ENCODE measurements at places on chromosomes 16 and 17. TPM values are rescaled to one million over a fixed set of nuclear protein-coding genes. Genes with fewer than 3 reads are reported as not detected.

- no peak for DNase-seq
- H3K27me3 ChIP-seq, result no peaks in the 10 kb centered on the region
- no peak overlapping the region for H3K27ac ChIP-seq
- peaks cover under 1% of the 10 kb centered on the region for H3K4me1 ChIP-seq
- no peak overlapping the region for H3K4me3 ChIP-seq
- no peaks in the 10 kb centered on the region for H3K36me3 ChIP-seq
Observed at GRCh38 chr17:78307887-78308638, 51.8 kb downstream of the SOCS3 start.

GRCh38 chr16:20870122-20870820 is 29.9 kb downstream of the DCUN1D3 start:
- no peak for DNase-seq
- H3K4me3 ChIP-seq, result no peak overlapping the region
- H3K27ac ChIP-seq, result peak overlapping the region; percentile 51
- H3K27me3 ChIP-seq, result no peaks in the 10 kb centered on the region
- H3K36me3 ChIP-seq, result no peaks in the 10 kb centered on the region

- no peaks in the 10 kb centered on the region for H3K36me3 ChIP-seq
- H3K27ac ChIP-seq, result no peak overlapping the region
- H3K27me3 ChIP-seq, result no peaks in the 10 kb centered on the region
- no peaks in the 10 kb centered on the region for H3K4me1 ChIP-seq
Observed at GRCh38 chr16:64304396-64304795, 817.5 kb downstream of the CDH11 start.

GRCh38 chr17:3647769-3648555 is 11.4 kb downstream of the CTNS start:
- H3K27ac ChIP-seq, result no peak overlapping the region
- H3K36me3 ChIP-seq, result peaks cover 45% of the 10 kb centered on the region
- no peaks in the 10 kb centered on the region for H3K4me1 ChIP-seq
- no peak for DNase-seq
- no peaks in the 10 kb centered on the region for H3K27me3 ChIP-seq

DNA sequence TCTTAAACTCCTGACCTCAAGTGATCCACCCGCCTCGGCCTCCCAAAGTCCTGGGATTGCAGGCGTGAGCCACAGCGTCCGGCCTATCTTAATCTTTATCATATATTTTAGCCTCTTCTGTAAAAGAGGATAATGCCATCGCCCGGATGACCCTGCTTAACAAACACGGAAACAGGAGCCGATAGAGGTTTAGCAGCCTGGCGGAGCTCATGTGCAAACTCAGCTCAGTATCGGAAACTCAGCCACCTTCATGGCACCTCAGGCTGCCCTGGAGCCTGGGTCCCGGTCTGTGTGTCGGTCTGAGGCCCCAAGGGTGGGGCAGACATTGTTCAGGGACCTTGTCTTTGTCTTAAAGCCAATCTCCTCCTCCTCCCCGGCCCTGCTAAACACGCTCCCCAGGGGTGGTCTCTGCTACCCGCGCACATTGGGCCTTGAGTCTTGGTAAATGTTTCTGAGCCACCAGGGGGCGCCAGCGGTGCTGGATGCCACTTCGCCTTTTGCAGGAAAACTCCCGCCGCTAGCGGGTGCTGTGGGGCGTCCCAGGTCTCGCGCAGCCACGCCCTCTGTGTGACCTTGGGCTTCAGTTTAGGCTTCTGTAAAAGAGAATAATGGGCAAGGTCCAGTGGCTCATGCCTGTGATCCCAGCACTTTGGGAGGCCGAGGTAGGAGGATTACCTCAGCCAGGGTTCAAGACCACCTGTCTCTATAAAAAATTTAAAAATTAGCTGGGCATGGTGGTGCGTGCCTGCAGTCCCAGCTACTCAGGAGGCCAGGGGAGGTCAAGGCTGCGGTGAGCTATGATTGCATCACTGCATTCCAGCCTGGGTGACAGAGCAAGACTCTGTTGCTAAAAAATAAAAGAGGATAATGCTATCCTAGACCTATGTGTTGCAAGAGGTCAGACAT is 2.7 kb downstream of the CETP start:
- DNase-seq, result peak; percentile 94
- H3K4me1 ChIP-seq, result peaks cover 36% of the 10 kb centered on the region
- H3K36me3 ChIP-seq, result no peaks in the 10 kb centered on the region
- no peak overlapping the region for H3K4me3 ChIP-seq
- no peaks in the 10 kb centered on the region for H3K27me3 ChIP-seq
- H3K27ac ChIP-seq, result no peak overlapping the region

GRCh38 chr16:59116744-59117143 is 382.6 kb upstream of the GOT2 start:
- no peaks in the 10 kb centered on the region for H3K27me3 ChIP-seq
- no peak overlapping the region for H3K4me3 ChIP-seq
- H3K27ac ChIP-seq, result no peak overlapping the region
- no peak for DNase-seq
- H3K36me3 ChIP-seq, result no peaks in the 10 kb centered on the region

GRCh38 chr17:79315358-79316105 is 240.9 kb downstream of the ENGASE start:
- H3K27me3 ChIP-seq, result peaks cover 39% of the 10 kb centered on the region
- H3K27ac ChIP-seq, result no peak overlapping the region
- H3K36me3 ChIP-seq, result no peaks in the 10 kb centered on the region

DNA sequence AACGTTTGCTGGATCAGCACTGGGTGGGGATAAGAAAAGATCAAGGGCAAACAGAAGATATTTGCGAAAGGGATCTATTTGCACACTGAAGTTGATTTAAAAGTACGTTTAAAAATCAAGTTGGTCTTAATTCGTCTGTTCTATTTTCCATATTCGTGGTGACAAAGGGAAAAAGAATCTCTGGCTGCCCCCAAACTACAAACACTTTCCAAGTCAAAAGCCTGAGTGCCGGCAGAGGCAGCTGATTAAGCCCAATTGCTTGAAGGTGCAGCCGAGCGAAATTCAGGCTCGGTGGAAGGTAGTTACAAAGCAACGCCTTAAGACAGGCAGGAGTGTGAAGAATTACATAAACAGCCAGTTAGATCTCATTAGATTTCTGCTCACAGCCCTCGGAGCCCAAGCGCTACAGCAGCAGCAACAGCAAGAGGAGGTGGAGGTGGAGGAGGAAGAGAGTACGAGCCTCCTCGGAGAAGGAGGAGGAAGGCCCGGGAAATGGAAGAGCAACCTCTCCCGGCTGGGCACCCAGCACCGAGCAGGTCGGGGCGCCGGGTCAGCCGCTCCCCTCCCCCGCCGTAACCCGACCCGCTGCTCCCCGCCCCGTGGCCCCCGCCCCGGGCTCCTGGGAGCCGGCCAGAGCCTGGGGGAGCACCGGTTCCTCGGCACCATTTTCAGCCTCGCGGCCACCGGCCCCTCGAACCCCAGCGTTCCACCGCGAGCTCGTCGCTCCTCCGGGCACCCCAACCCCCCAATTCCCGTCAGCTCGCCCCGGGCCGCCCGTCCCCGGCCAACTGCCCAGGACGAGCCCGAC is 890 bp downstream of the TOB1 start:
- peaks cover 35% of the 10 kb centered on the region for H3K36me3 ChIP-seq
- peak overlapping the region; percentile 100 for H3K27ac ChIP-seq
- H3K27me3 ChIP-seq, result no peaks in the 10 kb centered on the region
- peaks cover 41% of the 10 kb centered on the region for H3K4me1 ChIP-seq

DNA sequence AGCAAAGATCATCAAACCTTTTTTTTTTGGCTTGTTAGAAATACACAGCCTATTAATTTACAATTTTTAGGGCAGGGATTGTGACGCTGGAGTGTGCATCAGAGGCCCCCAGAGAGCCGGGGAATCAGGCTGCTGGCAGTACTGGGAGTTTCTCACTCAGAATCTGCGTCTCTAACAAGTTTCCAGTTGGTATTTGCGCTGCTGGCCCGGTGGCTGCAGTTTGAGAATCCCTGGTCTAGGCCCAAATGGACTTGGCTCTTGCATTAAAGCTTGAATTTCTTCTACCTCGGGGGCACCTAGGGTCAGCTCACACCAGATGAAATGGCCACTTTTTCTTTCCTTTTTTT is 150.9 kb upstream of the CIBAR2 start:
- H3K27ac ChIP-seq, result no peak overlapping the region
- H3K4me3 ChIP-seq, result no peak overlapping the region
- no peaks in the 10 kb centered on the region for H3K27me3 ChIP-seq
- DNase-seq, result no peak
- H3K4me1 ChIP-seq, result no peaks in the 10 kb centered on the region

DNA sequence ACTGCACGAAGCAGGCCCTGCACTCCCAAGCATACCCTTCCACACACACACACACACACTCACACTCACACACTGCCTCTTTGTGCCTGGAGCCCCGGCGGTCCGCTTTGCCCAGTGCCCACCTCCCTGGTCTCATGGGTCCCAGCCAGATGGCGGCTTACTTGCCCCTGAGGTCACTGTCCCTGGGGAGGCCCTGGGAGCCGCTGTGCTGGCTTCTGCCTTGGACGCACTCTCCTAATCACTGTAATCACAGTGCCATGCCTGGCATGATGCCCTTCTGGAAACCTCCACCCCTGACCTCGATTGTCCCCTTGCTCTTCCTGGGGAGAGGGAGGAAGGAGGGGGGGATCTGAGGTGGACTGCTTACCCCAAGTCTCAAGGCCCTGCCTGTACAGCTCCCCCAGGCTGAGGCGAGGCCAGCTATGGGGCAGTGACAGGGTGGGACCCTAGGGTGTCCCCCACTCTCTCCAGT is 36.0 kb downstream of the ARHGAP23 start:
- peaks cover 25% of the 10 kb centered on the region for H3K36me3 ChIP-seq
- peak overlapping the region; percentile 87 for H3K27ac ChIP-seq
- no peaks in the 10 kb centered on the region for H3K27me3 ChIP-seq
- no peak for DNase-seq
- peaks cover 25% of the 10 kb centered on the region for H3K4me1 ChIP-seq

- H3K27ac ChIP-seq, result no peak overlapping the region
- no peak for DNase-seq
- H3K4me3 ChIP-seq, result no peak overlapping the region
- H3K27me3 ChIP-seq, result no peaks in the 10 kb centered on the region
- H3K4me1 ChIP-seq, result peaks cover 19% of the 10 kb centered on the region
Observed at GRCh38 chr17:79952901-79953300, 82.8 kb downstream of the TBC1D16 start.

DNA sequence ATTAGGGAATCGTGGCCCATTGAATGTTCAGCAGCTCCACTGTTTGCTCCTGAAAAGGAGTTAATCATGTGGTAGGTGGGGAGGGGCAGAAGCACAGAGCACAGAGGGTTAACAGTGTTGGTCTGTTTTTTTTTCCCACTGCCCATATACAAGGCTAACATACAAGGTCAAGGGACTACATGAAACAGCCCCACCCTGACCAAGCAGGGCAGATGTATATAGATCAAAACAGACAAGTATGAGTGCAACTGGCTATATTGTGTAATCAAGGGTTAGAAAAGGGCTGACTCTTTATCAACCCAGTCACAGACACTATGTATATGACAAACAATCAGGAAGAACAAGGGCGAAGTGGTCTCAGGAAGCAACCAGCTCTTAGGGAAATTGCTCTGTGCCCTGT is 186.6 kb upstream of the CDH11 start:
- no peak overlapping the region for H3K4me3 ChIP-seq
- no peaks in the 10 kb centered on the region for H3K27me3 ChIP-seq
- DNase-seq, result no peak
- no peaks in the 10 kb centered on the region for H3K36me3 ChIP-seq
- H3K4me1 ChIP-seq, result no peaks in the 10 kb centered on the region
- no peak overlapping the region for H3K27ac ChIP-seq

- DNase-seq, result no peak
- no peak overlapping the region for H3K4me3 ChIP-seq
- H3K4me1 ChIP-seq, result no peaks in the 10 kb centered on the region
- H3K27ac ChIP-seq, result no peak overlapping the region
- H3K36me3 ChIP-seq, result no peaks in the 10 kb centered on the region
Observed at GRCh38 chr16:72620348-72620747, 427.6 kb downstream of the ZFHX3 start.

- H3K27me3 ChIP-seq, result peaks cover 21% of the 10 kb centered on the region
- no peak for DNase-seq
- H3K4me3 ChIP-seq, result no peak overlapping the region
- H3K27ac ChIP-seq, result no peak overlapping the region
Observed at GRCh38 chr16:71357681-71358080, 842 bp upstream of the CALB2 start.

DNA sequence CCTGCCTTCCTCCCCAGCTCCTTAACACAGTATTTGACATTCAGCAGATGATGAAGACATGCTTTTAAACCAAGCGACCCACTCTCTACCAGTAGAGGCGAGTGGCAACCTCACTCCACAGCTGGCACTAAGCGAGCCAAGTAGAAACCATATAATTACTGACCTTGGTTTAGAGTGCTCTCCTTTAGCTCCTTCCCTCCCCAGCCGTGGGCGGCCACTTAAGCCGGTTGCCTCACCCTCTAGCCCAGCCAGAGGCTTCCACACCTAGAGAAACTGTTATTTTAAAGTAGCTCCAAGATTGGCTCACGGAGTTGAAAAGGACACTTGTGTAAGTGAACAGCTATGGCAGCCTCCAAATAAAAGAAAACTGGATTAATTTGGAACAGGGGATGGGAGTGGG is 109.1 kb upstream of the CRHR1 start:
- H3K36me3 ChIP-seq, result no peaks in the 10 kb centered on the region
- peak; percentile 85 for DNase-seq
- H3K27ac ChIP-seq, result no peak overlapping the region
- H3K4me1 ChIP-seq, result no peaks in the 10 kb centered on the region
- peaks cover 8% of the 10 kb centered on the region for H3K27me3 ChIP-seq

- H3K27ac ChIP-seq, result no peak overlapping the region
- peaks cover 6% of the 10 kb centered on the region for H3K4me1 ChIP-seq
- no peak for DNase-seq
- H3K36me3 ChIP-seq, result no peaks in the 10 kb centered on the region
- peaks cover 9% of the 10 kb centered on the region for H3K27me3 ChIP-seq
Observed at GRCh38 chr16:88389621-88390160, 6.9 kb downstream of the ZNF469 start.

GRCh38 chr16:31200821-31201568 is 1.6 kb downstream of the PYCARD start:
- peaks cover 18% of the 10 kb centered on the region for H3K36me3 ChIP-seq
- DNase-seq, result no peak
- peaks cover 11% of the 10 kb centered on the region for H3K4me1 ChIP-seq
- no peak overlapping the region for H3K27ac ChIP-seq

GRCh38 chr17:74566132-74566753 is 1.1 kb downstream of the CD300H start:
- H3K4me3 ChIP-seq, result no peak overlapping the region
- H3K27ac ChIP-seq, result no peak overlapping the region
- H3K4me1 ChIP-seq, result peaks cover 7% of the 10 kb centered on the region

DNA sequence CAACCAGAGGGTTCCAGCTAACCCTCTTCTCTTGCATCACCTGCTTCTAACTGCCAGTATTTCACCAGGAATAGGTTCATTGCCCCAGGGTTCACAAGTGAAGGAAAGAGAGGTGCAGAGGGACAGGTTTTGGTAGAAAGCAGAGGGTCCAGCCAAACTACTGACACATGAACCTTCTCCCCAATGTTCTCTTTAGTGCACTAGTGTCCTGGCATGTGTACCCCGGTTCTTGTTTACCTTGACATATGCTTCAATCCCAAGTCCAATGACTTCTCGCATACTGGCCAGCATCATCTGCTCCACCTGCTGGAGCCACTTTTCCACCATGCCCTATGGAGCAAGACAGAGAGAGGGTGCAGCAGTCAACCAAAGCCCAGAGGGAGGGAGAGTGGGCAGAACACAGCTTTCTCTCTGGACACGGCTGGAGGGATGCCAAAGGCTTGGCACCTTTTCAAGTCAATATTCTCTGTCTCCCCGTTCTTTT is 90.6 kb downstream of the DNAH3 start:
- no peak overlapping the region for H3K4me3 ChIP-seq
- H3K27me3 ChIP-seq, result no peaks in the 10 kb centered on the region
- DNase-seq, result no peak
- H3K36me3 ChIP-seq, result no peaks in the 10 kb centered on the region

CCL14 gene
- total RNA-seq, result 110 TPM

SLC12A3 gene
- not detected for total RNA-seq

METTL9 gene
- 84.0 TPM for total RNA-seq

IL17C gene
- not detected for total RNA-seq

HES7 gene
- total RNA-seq, result not detected

Measured in upper lobe of right lung (tissue), 1 donor.